ENCODE measurements at places on chromosomes 5 and 9.

GRCh38 chr9:130782886-130783530 is 52.0 kb upstream of the ABL1 start:
- DNase-seq: no peak

DNA sequence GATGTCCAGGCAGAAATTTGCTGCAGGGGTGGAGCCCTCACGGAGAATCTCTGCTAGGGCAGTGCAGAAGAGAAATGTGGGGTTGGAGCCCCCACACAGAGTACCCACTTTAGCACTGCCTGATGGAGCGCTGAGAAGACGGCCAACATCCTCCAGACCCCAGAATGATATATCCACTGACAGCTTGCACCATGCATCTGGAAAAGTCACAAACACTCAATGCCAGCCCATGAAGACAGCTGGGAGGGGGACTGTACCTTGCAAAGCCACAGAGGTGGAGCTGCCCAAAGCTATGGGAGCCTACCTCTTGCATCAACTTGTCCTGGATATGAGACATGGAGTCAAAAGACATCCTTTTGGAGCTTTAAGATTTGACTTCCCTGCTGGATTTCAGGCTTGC is 426.3 kb upstream of the FAM174A start:
- no peak for DNase-seq

- DNase-seq: peak; percentile 40
Observed at GRCh38 chr9:6096821-6097220, 81.4 kb upstream of the RANBP6 start.

- DNase-seq: no peak
Observed at GRCh38 chr5:158466191-158466590, 607.2 kb upstream of the CLINT1 start.

- no peak for DNase-seq
Observed at GRCh38 chr5:153998010-153998409, 40.7 kb downstream of the FAM114A2 start.

- DNase-seq: no peak
Observed at GRCh38 chr5:173517648-173518047, 98.8 kb downstream of the BOD1 start.

GRCh38 chr9:112555844-112556482 is 69.3 kb downstream of the KIAA1958 start:
- no peak for DNase-seq

DNA sequence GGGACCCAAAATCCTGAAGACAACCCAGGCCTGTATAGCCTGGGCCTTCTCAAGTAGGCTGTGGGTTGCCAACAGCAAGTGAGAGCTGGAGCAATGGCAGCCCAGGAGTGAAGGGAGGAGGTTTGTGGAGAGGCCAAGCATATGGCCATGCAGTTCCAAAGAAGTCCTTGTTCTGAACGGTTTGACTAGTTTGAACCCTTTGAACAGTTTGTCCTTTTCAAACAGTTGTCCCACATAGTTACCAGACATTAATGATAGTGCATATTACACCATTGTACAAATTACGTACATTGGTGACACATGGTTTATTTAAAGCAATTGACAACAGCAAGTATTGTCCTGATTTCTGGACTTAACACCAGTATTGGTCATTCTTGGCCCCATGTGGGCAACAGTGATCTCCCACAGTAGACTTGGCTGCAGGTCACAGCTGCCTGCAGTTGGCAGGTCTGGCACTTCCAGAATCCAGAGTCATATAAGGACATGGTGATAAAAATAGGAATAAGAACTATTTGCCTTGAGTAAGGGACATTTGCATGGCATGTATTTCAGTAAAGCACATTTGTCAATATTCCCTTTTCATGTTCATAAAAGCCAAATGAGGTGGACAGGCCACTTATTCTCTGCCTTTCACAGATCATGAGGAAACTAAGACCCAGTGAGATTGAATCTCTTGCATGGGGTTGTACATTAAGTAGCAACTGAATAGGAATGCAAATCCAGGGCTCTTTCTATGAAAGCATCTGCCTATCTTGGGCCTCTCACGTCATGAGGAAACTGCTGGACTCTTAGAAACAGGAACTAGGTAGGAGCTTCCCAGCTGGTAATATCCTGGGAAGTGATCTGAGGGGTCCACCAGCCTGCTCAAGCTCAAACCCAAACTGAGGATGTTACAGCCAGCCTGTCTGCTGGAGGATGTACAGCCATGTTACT is 30.3 kb downstream of the SLC25A48 start:
- DNase-seq: no peak

GRCh38 chr5:142324136-142324870 is 518 bp downstream of the SPRY4 start:
- DNase-seq: no peak

DNA sequence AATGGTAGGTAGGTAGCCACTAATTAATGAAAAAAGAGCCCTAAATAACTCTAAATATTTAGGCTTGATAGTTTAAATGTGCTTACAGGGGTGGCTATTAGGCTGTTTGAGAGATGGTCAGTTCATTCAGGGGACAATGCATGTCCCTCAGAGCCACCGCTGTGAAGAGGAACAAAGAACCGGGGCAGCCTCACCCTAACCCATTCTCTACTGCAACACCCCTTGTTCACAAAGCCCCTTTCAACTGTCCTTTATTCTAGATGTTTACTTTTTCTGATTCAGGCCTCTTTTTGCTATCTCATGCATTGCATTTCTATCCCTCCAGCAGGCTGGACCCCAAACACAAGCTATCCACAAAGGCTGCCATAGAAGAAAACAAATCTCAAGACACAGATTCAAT is 906.7 kb downstream of the NR2F1-AS1 start:
- DNase-seq: no peak

DNA sequence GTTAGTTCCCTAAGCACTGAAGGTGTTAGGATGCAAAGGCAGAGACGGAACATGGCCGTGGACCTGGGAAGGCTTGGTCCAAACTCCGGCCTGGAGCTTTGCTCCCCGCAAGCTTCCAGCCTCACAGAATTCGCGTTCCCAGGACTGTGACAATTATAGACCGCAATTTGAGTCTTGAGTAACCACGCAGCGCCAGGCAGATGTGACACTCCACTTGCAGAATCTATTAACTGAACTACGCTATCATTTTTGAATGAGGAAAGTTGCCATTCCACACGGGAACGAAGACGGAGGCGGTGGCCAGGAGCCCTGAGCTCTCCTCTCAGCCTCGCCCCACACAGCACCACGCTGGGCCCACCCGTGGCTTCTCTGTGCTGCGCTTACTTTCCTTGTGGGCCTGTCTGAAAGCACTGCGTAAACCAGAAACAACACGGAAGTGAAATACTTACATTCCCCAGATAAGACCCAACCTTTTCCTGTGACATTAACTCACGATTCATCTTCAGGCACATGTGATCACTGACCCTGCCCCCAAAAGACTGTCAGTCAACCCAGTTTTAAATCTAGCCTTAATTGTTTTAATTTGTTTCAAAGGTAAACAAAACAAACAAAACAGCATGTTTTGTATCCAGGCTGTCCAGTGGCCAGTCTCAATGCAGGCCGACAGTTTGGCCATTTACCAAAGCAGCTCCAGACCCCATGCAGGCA is 16.1 kb upstream of the COL5A1 start:
- DNase-seq: no peak

DNA sequence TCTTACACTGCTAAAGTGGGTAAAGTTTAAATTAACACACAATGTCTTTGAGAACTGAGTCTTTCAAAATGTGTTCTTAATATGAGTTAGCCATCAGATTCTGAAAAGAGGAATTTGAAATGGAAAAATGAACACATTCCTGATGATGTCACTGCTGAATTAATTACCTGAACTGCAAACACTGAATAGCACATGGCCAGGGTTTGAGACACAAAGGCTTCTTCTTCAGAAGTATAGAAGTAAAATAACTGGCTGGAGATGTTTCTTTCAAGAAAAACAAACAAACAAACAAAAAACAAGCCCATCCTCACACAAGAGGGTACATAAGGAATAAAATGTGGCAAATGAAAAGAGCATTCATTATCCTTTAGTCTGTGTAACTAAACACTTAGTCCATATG is 7.1 kb downstream of the GLIS3 start:
- no peak for DNase-seq

DNA sequence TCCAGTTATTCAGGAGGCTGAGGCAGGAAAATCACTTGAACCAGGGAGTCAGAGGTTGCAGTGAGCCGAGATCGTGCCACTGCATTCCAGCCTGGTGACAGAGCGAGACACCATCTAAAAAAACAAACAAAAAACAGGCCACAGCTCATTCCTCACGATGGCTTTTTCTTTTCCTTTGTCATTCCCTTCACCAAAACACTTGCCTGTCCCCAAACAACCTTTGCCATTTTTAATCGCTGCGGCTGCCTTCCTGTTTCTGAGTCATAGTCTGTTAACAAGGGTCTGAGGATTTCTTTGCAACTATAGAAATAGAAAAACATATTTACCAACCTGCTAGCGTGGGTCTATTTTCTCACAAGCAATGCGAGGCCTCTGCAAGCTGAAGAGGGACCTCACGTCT is 123.0 kb upstream of the FSTL4 start:
- no peak for DNase-seq

GRCh38 chr9:128898845-128899565 is 17.1 kb downstream of the LRRC8A start:
- no peak for DNase-seq

- DNase-seq: no peak
Observed at GRCh38 chr5:103918668-103919367, 356.2 kb upstream of the NUDT12 start.

DNA sequence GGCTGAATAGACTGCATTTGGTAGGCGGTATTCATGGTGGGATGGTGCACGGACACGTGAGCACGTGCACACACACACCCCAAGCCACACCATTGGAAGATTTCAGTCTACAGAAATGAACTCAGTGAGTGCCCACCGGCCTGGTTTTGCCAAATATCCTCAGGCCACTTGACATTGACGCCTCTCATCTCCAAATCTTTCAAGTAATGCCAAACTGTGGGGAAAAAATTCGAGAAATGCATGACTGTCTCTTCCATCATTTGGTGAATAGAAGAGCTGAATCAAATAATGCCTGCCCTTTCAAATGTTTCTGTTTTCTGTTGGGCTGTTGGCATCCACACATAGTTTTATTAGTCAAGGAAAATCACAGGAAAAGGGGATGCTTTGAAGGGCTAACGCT is 182.3 kb upstream of the EFNA5 start:
- no peak for DNase-seq

DNA sequence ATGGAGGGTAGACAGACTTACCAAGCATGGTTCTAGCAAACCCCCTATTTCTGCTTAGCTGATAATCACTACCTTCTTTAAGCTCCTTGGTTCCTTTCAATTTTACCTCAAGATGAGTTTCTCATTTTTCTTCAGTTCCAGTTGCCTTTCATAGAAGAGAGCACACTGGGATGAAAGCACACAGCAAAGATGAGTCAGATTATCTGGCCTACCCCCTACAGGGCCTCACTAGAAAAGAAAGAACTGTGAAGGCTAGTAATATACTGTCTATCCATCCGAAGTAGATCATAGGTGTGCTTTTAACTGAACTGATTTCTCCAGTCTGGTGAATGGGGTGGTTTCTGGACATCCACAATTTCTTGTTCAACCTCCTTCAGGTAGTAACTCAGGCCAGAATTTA is 122.5 kb downstream of the TRPM3 start:
- DNase-seq: no peak

GRCh38 chr5:6581559-6582426 is 51.1 kb downstream of the NSUN2 start:
- no peak for DNase-seq

DNA sequence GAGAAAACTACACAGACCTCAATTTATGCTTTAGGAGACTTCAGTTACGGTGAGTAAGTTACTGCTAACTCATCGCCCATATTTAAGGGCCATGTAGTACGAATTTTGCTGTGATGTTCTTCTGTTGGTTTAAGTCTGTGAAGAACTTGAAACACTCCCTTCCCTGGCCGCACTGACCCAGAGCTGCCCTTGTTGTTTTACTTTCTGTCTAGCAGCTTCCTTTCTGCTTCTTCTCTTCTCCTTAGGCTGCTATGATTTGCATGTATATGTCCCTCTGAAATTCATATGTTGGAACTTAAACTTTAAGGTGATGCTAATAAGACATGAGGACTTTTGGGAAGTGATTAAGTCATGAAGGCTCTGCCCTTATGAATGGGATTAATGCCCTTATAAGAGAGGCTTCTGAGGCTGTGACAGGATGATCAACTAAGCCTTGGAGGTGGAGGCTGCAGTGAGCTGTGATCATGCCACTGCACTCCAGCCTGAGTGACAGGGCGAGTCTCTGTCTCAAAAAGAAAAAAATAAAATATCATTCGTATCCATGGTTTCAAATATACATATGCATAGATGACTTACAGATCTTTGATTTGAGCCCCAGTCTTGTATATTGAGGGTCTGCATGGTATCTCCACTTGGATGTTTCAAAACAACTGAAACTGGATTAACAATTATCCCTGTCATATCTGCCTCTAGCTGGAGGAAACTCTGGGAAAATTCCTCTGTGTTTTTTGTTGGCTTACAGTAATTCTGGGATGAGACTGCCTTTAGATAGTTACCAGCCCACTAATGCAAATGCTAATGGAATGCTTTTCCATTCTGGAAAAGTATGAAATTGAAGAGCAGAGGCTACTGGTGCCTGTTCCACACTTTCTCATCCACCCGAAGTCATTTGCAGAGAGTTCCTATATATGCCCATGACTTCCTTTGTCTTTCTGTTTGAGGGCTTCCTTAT is 263.4 kb upstream of the ACTBL2 start:
- DNase-seq: no peak

GRCh38 chr5:61084658-61085057 is 77.6 kb downstream of the SMIM15 start:
- DNase-seq: no peak

GRCh38 chr5:141516672-141517025 is 27.8 kb downstream of the PCDHGC5 start:
- no peak for DNase-seq

DNA sequence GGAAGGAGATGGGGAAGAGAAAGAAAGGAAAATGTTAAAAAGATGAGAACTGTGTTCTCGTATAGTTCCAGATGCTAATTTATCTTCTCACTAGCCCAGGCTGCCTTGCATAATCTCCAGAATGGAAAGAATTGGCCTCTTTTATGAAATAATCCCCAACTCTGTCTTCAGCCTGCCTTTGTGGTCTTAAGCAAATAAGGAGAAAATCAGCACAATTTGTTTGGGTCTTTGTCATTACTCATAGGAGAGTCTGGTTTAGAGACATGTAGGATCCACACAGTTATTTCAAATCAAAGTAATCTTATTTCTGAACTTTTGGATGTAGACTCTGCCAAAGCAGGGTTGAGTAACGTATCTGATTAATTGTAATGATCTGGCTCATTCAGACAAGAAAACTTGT is 50.7 kb upstream of the CAMK4 start:
- DNase-seq: no peak

DNA sequence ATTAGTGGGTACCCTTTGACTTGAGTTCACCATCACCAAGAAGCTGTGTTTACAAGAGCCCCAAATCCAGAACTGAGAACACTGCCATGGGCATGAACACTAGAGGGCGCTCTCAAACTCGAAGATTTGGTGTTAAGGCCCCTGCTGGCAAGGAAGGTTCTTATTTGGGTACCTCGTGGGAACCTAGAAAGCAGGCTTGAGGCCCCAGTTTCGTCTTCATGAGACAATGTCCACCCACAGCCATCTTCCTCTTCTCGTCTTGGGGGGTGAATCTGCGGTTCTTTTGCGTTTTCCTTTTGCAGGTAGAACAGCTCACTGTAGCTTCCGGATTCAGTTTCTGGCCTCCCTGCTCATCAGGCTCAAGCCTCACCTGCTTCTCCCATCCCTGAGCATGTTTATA is 184.0 kb downstream of the SEMA5A start:
- DNase-seq: peak; percentile 61
